Activated CD4-positive, alpha-beta memory T cell treated with anti-CD3 and anti-CD28 coated beads for 36 hours (primary cell): ENCODE measurements at places on chromosomes 11 and 22. TPM values are rescaled to one million over a fixed set of nuclear protein-coding genes. Genes with fewer than 3 reads are reported as not detected.

The HEPHL1 gene
- total RNA-seq = not detected

- no peaks in the 10 kb centered on the region for H3K4me1 ChIP-seq
- no peak for DNase-seq
- no peak overlapping the region for H3K27ac ChIP-seq
- peaks cover 4% of the 10 kb centered on the region for H3K27me3 ChIP-seq
- no peak overlapping the region for H3K4me3 ChIP-seq
Observed at GRCh38 chr11:132772703-132773545, 759.4 kb downstream of the OPCML start.

The SCGB1A1 gene
- not detected for total RNA-seq

The SSTR3 gene
- total RNA-seq = 8.5 TPM

The UBASH3B gene
- total RNA-seq = 18.8 TPM

- DNase-seq = no peak
- H3K27me3 ChIP-seq = no peaks in the 10 kb centered on the region
- peaks cover 11% of the 10 kb centered on the region for H3K4me1 ChIP-seq
- H3K4me3 ChIP-seq = no peak overlapping the region
- no peak overlapping the region for H3K27ac ChIP-seq
Observed at GRCh38 chr22:25598609-25599008, 34.1 kb downstream of the GRK3 start.

The MOGAT2 gene
- not detected for total RNA-seq

DNA sequence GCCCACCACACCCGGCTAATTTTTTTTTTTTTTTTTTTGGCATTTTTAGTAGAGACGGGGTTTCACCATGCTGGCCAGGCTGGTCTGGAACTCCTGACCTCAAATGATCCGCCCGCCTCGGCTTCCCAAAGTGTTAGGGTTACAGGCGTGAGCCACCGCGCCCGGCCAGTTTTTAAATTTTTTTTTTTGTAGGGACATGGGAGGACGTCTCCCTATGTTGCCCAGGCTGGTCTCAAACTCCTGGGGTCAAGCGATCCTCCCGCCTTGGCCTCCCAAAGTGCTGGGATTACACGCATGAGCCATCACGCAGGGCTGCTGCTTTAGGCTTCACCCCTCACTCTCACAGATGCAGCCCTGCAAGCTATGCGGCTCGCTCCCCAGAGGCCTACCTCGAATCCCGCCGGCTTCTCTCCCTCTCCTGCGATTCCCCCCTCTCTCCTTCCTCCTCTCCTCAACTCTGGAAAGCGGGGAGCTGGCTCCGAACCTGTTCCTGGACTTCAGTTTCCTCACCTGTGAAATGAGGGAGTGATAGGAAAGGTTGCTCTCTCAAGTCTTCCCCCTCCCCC is 926 bp downstream of the CCDC157 start:
- peaks cover 39% of the 10 kb centered on the region for H3K4me1 ChIP-seq
- H3K4me3 ChIP-seq = peak overlapping the region; percentile 93
- peaks cover 15% of the 10 kb centered on the region for H3K36me3 ChIP-seq
- H3K27me3 ChIP-seq = no peaks in the 10 kb centered on the region

DNA sequence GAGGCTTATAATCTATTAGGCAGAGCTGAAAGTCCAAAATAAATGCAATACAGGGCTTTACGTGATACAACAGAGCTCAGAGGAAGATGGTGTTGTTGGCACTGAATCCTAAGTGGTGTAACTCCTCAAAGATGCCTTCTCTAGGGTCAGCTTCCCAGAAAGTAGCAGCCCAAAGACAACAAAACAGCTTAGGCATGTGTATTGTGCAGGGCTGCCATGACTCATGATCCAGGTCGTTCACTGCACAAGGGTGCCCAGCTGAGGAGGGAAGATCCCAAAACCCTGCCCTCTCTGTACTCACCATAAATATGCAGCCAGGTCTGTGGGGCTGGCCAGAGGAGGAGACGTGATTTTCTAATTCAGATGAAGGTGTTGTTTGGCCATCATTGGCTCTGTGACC is 59.4 kb upstream of the NNMT start:
- no peaks in the 10 kb centered on the region for H3K4me1 ChIP-seq
- no peaks in the 10 kb centered on the region for H3K36me3 ChIP-seq
- H3K4me3 ChIP-seq = no peak overlapping the region
- no peaks in the 10 kb centered on the region for H3K27me3 ChIP-seq

- peaks cover 24% of the 10 kb centered on the region for H3K36me3 ChIP-seq
- peak; percentile 27 for DNase-seq
- H3K4me1 ChIP-seq = peaks cover 49% of the 10 kb centered on the region
- peak overlapping the region; percentile 71 for H3K4me3 ChIP-seq
Observed at GRCh38 chr11:14642873-14643696, 519 bp upstream of the PDE3B start.

DNA sequence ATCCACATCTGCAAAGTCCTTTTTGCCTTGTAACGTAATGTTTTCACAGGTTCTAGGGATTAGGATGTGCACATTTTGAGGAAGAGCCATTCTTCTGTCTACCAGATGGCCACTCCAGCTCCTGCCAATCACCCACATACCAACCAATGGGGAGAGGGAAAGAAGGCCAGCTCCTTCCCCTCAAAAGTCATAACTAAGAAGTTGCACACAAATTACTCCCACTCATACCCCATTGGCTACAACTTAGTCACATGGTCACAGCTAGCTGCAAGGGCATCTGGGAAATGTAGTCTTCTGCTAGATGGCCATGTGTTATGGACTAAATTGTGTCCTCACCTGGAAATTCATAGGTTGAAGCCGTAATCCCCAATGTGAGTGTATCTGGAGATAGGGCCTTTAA is 15.4 kb upstream of the MYOD1 start:
- no peak overlapping the region for H3K27ac ChIP-seq
- no peaks in the 10 kb centered on the region for H3K36me3 ChIP-seq
- no peak overlapping the region for H3K4me3 ChIP-seq
- H3K27me3 ChIP-seq = peaks cover 3% of the 10 kb centered on the region
- no peak for DNase-seq

DNA sequence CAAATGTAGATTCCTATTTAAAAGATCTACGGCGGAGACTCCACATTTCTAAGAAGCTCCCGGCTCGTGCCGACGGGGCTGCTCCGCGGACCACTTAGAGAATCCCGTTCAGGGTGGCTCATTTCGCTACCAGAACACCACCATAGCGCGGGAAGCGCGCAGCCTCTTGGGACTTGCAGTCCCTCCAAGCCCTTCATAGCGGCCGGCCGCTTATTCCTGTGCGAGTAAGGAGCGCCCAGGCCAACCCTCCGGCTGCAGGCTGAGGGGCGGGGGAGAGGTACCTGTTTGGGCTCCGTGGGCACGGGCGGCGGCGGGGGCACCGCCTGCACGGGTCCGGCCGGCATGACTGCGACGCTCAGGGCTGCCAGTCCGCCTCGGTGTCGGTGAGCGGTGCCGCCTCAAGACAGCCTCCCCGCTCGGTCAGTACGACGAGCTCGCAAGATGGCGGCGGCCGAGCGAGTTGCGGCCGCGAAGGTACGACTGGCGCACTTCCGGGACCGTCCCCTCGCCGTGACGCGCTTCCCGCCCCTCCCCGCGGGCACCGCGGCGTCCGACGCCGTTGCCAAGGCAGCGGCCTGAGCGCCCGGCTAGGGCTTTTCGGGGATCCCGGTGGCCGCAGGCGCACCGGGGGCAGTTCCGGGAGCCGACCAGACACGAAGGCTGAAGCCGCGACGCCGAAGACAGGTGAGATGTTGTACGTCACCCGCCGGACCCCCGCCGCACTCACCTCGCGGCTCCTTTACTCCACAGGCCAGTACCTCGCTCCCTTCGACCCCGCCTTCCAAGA is at the start of the genes CCDC157 and SF3A1:
Gene CCDC157, plus strand, starts transcription at position 559 of the 787 bp plus-strand sequence. CDS start 8,994 bp downstream, outside the sequence.
Gene SF3A1, minus strand, starts transcription at position 446 of the 787 bp plus-strand sequence. Its CDS starts 102 bp downstream, at position 344.
- peaks cover 48% of the 10 kb centered on the region for H3K4me1 ChIP-seq
- no peaks in the 10 kb centered on the region for H3K27me3 ChIP-seq
- peak within 1 kb of the TSS; percentile 85 for H3K27ac ChIP-seq
- H3K36me3 ChIP-seq = peaks cover 25% of the 10 kb centered on the region
- peak; percentile 91 for DNase-seq

DNA sequence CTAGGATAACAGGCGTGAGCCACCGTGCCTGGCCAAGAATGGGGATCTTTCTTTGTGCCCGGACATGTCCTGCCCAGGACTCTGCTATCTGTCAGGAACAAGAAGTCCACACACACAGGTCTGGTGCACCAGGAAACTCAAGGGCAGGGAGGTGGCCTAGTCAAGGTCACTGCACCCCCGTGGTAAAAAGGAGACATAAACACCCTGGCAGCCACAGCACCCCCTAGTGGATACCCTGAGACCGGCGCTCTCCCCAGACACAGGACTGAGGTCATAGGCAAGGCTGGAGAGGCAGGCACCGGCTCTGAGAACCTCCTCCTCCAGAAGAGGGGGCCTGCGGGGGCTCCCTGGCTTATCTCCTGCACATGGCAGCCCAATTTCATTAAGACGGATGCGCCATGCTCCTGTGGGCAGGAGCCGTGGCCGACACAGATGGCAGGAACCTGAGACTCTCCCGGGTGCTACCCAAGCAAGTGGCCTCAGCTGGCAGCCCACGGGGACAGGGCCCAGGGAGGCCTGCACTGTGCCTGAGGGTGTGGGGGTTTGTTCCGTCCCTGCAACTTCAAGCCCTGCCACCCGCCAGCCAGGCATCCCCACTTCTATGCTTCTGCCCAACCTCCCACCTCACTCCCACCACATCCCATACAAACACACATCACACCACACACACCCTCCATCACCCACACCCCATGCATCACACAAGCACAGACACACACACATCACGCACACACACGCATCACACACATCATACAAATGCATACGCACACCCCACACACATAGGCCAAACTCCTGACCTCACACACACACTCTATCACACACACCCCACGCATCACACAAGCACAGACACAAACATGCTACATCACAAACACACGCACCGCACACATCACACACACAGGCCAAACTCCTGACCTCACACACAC is 19.6 kb downstream of the MACROD1 start:
- H3K4me3 ChIP-seq = no peak overlapping the region
- no peak overlapping the region for H3K27ac ChIP-seq
- H3K27me3 ChIP-seq = no peaks in the 10 kb centered on the region

The FOLR3 gene
- total RNA-seq = not detected

DNA sequence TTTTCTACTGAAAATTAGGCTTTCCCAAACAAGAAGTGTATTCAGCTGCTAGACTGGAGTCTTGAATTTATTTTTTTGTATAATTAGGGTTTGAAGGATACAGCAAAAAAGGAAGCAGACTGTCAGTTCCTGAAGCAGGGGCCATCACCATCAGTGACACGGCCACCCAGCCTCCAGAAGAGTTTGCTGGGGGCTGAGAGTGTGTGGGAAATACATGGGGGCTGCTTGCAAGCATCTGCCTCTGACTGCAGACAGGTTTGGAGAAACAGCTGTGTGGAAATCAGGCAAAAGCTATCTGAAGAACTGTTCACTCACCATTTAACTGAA is 23.0 kb downstream of the FZD4 start:
- H3K36me3 ChIP-seq = no peaks in the 10 kb centered on the region
- H3K4me3 ChIP-seq = no peak overlapping the region
- peaks cover 1% of the 10 kb centered on the region for H3K27me3 ChIP-seq

DNA sequence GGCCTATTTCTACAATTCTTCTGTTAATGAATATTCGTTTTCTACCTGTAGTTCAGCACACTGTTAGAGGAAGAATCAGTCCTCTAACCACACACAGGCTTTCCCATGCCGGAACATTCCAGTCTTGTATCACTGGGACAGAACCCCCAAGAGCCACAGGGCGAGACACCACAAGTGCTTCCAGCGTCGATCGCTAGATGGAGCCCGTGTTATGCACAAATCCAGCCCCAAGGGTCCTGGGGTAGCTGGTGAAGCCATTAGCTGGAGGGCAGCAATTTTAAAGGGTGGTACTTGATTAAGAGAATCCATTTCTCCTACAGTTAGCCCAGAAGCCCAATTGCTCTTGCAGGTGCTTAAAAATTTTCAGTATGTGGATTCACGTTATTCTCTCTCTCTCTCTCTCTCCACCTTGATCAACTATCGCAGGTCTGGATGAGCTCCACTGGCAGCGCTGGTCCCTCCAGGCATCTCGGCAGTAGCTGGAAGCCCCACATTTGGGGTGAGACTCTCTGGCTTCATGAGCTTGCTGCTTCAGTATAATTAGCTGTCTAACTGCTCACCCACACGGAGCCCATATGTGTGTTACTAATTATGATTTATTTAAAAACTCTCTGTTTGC is 148.2 kb upstream of the SNX19 start:
- DNase-seq = peak; percentile 34
- H3K4me1 ChIP-seq = no peaks in the 10 kb centered on the region
- H3K36me3 ChIP-seq = no peaks in the 10 kb centered on the region
- H3K27me3 ChIP-seq = peaks cover 10% of the 10 kb centered on the region

The OPCML gene
- total RNA-seq = not detected

DNA sequence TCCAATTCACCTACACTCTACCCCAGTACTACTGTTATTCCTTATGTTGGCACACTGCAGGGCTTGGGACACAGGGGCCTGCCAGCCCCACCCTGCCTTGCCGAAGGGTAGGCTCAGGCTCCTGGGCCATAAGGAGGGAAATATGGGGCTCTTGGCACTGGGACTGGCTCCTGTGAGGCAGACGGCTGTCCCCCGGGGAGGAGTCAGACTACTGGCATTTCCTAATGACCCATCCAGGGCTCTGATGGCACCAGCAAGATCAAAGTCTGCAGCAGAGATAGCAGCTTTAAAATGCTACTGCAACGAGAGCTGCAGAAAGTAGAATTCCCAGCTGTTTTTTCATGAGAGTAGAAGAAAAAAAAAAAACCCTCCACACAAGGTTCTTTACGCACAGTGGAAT is 42.2 kb upstream of the CYP2D6 start:
- no peak for DNase-seq
- H3K4me1 ChIP-seq = peaks cover 52% of the 10 kb centered on the region
- H3K27me3 ChIP-seq = no peaks in the 10 kb centered on the region

DNA sequence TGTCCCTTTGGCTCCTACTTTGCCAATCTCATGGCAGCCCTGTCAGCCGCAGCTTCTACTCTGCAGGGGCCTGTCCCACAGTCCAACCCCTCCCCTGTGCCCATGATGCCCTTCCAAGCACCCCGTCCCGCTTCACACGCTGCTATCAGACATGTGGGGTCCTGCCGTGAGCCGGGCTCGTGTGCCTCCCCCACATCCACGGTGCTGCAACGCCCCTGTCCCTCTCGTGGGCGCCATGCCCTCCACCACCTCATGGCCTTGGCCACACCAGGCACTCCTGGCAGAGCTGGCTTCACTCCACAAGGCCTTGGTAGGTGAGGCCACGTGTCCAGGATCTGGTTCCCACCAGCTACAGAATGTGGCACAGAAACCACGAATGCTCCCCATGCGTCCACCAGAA is 23.0 kb downstream of the CHID1 start:
- no peak overlapping the region for H3K27ac ChIP-seq
- H3K4me3 ChIP-seq = no peak overlapping the region
- H3K4me1 ChIP-seq = no peaks in the 10 kb centered on the region

- H3K27ac ChIP-seq = peak overlapping the region; percentile 91
- H3K27me3 ChIP-seq = no peaks in the 10 kb centered on the region
- H3K36me3 ChIP-seq = peaks cover 3% of the 10 kb centered on the region
- DNase-seq = peak; percentile 50
- H3K4me1 ChIP-seq = peaks cover 53% of the 10 kb centered on the region
Observed at GRCh38 chr11:72721689-72722049, 30.5 kb downstream of the ARAP1 start.

The VSIG10L2 gene
- total RNA-seq = not detected

- no peak for DNase-seq
- no peaks in the 10 kb centered on the region for H3K27me3 ChIP-seq
- H3K4me3 ChIP-seq = no peak overlapping the region
- H3K36me3 ChIP-seq = peaks cover 2% of the 10 kb centered on the region
Observed at GRCh38 chr11:44813401-44813800, 86.6 kb downstream of the TSPAN18 start.
